ENCODE measurements at places on chromosomes 7 and 10.

DNA sequence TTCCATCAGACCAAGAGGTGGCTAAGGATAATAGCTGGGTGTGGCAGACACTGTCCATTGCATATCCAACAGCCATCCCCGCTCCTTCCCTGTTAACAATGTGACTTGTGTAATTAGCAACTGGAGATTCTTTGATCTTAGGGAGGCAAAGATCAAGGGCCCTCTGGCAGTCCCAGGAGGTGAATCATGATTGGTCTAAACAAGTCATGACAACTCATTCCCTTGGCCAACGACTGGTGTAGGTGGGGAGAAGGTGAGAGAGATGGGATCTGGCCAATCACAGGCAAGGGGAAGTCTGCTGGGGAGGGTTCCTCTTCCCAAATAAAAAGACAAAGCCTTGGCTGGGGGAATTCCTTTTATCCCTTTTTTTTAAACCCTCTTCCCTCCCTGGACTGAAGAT lies 46.2 kb upstream of the COMTD1 start:
- no peak for DNase-seq

GRCh38 chr10:85557706-85558105 lies 808.9 kb downstream of the GRID1 start:
- DNase-seq, result no peak

DNA sequence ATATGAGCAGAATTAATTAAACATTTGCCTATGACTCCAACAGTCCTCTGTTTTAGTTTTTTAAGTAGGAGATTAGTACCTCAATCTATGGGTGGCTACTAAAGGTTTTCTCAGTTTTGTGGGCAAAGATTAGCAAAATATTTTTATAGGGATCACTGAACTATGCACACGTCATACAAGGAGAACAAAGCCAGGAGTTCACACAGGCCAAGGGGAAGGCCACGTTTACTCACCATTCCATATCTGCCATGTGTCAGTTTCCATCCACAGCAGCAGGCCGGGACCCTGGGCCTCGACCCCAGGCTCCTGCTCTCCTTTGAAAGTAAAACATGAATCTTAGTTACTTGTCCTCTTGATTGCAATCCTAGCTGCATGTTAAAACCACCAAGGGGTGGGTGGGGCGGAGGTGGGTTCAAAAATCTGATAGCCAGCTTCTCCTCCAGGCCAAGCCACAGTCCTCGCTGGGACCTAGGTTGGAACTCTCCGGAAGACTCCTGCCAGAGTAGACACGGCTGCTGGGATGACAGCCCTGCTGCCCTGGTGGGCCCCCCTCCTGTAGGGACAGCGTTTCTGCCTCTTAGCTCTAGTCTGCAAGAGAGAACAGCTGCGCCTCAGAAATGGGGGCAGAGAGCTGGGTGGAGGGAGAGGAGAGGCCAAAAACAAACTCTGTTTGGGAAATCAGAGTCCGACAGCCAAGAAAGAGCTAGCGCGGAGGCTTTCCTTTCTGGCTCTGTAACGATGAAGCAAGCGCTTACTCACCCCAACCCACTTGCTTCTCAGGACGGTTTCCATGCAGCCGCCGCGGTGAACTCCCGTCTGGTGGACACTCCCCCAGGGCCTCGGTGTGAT lies 35.6 kb downstream of the PITRM1 start:
- no peak for DNase-seq

GRCh38 chr10:110265573-110266193 lies 39.0 kb downstream of the SMNDC1 start:
- DNase-seq, result no peak

DNA sequence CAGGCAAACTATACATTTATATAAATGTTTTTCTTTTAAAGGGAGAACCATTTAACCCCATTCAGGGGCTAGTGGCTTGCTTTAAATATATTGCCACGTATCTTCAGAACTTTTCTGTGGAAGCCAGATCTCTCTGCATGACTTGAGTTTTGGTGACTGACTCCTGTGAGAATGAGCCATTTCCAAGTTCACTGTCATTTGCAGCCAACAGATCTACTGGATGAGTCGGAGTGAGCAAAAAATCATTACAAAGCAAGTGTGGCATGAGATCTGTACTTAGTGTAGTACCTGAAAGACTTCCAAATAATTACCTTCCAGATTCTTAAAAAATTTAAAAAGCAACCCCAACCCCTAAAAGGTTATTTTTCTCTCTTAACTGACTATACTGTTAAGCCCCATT lies 45.6 kb downstream of the PDSS1 start:
- DNase-seq, result no peak

GRCh38 chr7:48841739-48842138 lies 82.6 kb upstream of the CDC14C start:
- DNase-seq, result no peak

DNA sequence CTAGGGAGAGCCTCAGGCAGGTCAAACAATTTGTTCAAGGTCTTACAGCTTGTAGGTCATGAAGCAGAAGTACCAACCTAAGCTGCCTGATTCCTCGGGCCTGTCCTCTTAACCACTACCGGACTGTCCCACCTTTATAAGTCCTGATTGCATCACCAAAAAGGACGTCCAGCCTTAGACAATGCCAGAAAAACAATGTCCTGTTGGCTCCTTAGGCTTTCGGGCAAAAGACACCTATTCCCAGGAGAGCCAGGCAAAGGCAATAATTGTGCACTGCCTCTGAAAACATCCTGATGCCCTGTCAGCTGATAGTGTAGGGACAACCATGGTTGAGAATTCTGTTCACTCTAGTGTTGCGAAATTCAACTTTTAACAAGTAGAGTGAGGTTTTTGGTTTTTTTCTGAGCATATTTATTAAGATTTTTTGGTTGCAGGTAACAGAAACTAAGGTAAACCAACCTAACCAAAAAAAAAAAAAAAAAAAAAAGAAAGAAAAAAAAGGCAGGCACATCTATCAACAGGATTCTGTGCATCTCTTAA lies 40.5 kb downstream of the CDHR3 start:
- no peak for DNase-seq

- no peak for DNase-seq
These were observed 31.9 kb downstream of the ZEB1 start for GRCh38 chr10:31350891-31351290.

- DNase-seq, result no peak
These were observed 138.5 kb downstream of the LRRC4 start for GRCh38 chr7:127892488-127893314.

- DNase-seq, result peak; percentile 43
These were observed 25.1 kb upstream of the AOAH start for GRCh38 chr7:36749282-36749960.
